ENCODE measurements at places on chromosomes 6 and 20. TPM values are rescaled to one million over a fixed set of nuclear protein-coding genes. Genes with fewer than 3 reads are reported as not detected.

The SLC25A27 gene
- 49.0 TPM for total RNA-seq

GRCh38 chr6:79404677-79405076 lies 132.6 kb downstream of the LCA5 start:
- no peak for DNase-seq

The GCNT2 gene
- 2.6 TPM for total RNA-seq

- no peak for DNase-seq
These were observed 1094.4 kb upstream of the MAP3K7 start for GRCh38 chr6:91681296-91681695.

The SLC22A2 gene
- not detected for total RNA-seq

DNA sequence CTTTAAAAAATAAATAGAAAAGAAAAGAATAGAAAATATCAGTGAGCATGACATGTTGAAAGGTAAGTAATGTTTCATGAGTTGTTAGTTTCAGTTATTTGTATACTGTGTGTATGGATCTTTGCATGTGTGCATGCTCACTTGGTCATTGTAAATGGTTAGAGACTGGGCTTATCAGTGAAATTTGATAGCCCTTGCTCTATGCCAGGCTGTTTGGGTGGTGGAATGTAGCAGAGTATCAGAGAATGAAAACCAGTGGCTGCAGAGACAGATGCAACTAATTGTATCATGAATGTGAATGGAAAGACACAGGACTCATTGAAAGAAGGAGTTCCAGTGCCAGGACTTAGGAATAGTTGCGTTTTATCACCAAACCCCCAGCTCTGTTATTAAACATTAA lies 4.2 kb downstream of the GSTA2 start:
- no peak for DNase-seq

- DNase-seq, result no peak
These were observed 262.3 kb downstream of the ZNF217 start for GRCh38 chr20:53331151-53331973.

DNA sequence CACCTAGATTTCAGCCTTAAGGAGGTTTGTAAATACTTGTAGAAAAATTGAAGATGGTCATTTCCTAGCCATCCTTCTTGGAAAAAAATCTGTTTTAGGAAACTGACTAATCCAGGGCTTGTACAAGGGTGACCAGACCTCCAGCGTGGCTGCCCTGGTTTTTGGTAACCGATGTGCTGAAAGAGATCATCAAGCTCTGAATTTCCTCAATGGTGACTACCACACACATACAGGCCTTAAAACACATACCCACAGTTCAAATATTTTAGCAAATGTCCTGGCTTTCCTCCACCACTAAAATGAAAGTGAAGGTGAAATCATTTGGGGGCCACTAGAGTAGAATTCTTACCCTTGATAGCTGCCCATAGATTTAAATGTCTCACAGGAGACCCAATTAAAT lies 215.3 kb upstream of the SUPT3H start:
- DNase-seq, result no peak

DNA sequence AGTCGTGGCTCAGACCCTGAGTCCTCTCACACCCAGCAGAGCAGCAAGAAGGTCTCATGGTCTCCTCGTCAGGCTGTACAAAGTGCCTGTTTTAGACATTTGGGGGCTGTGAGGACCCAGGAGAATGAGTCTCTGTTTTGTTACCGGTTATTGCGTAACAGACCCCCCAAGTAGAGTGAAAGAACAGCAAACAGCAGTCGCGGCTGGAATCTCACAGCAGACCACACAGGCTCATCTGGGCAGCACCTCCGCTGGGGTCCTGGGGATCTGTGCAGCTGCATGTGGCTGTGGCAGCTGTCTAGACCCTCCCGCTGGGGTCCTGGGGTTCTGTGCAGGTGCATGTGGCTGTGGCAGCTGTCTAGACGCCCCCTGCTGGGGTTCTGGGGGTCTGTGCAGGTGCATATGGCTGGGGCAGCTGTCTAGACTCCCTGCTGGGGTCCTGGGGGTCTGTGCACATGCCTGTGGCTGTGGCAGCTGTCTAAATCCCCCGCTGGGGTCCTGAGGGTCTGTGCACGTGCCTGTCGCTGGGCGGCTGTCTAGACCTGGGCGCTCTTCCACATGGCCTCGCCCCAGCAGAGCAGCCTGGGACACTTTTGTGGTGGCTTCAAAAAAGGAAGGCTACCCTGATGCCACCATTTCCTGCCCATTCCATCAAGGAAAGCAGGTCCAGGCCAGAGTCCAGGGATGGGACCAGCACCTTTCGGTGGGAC lies 24.7 kb downstream of the ENTPD6 start:
- DNase-seq, result no peak

The PLEKHG1 gene
- total RNA-seq, result 57.7 TPM

The ERMARD gene
- 32.5 TPM for total RNA-seq

DNA sequence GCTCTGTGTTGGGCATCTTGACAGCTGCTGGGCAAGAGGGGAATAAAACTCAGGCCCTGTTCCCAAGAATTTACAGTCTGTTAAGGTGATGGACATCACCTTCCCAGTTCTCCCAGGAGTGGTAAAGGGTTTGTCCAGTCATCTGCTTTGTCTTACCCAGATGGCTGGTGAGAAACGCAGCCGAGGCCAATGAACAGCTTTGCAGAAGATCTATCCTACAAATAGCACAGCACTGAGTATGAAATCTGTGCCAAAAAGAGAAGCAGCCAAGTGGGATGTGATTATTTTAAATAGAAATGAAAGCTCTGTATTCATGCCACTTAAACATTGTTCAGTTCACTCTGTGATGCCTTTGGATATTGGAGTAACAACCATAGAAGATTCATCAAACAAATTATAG lies 132.7 kb upstream of the SLC22A16 start:
- no peak for DNase-seq

- no peak for DNase-seq
These were observed 33.2 kb downstream of the B4GALT5 start for GRCh38 chr20:49680484-49680883.

DNA sequence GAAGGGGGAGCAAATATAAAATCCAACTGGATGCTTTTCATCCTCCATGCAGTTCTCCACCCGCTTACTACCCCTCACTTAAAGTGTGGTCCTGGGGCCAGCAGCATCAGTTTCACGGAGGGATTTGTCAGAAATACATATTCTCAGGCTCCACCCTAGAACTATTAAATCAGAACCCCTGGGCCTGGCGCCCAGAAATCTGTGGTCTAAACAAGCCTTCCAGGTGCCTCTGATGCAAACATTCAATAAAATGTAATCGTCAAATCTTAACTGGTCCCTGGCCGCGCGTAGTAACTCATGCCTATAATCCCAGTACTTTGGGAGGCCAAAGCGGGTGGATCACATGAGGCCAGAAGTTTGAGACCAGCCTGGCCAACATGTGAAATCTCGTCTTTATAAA lies 47.7 kb downstream of the ATXN1 start:
- no peak for DNase-seq

- DNase-seq, result no peak
These were observed 103.7 kb upstream of the TAB2 start for GRCh38 chr6:149213829-149214228.

The CLVS2 gene
- total RNA-seq, result 0.04 TPM

DNA sequence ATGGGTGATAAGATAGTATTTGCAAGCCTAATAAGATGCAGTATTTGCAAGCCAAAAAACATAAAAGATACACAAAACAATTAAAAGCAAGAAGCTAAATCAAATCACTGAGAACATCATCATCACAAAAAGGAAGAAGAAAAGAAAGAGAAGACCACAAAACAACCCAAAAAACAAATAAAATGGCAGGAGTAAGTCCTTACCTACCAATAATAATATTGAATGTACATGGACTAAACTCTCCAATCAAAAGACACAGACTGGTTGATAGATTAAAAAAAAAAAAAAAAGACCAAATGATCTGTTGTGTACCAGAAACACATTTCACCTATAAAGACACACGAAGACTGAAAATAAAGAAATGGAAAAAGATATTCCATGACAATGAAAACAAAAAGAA lies 37.7 kb downstream of the ECHDC1 start:
- DNase-seq, result no peak

GRCh38 chr20:41308290-41308711 lies 9.2 kb downstream of the ZHX3 start:
- no peak for DNase-seq

The GSTA4 gene
- 24.1 TPM for total RNA-seq

The PRL gene
- total RNA-seq, result 0.36 TPM

The FAM83D gene
- total RNA-seq, result 0.13 TPM

The SIRPD gene
- not detected for total RNA-seq

The TSBP1 gene
- not detected for total RNA-seq

The ZNF165 gene
- 1.2 TPM for total RNA-seq

DNA sequence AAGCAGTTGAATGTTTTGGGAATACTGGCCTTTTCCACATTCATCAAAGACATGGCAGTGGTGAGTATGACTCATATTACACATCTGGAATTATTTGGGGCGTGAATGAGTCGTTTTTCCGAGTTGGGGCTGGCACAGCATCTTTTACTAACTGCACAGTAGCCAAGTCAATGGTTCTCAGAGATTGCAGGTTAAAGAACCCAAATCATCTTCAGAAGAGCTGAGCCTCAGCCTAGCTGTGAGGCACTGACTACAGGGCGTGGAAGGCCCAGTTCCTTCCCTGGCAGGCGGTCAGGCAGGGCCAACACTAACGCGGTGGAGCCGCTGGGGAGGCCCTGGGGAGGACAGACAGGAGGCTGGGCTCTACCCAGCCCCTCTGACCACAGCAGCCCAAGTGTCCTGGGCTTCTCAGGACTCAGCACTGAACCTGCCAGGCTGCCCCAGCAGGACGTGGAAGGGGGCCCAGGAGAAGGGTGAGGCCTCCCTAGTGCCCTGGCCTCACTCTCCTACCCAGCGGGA lies 20.1 kb upstream of the HELZ2 start:
- DNase-seq, result no peak

DNA sequence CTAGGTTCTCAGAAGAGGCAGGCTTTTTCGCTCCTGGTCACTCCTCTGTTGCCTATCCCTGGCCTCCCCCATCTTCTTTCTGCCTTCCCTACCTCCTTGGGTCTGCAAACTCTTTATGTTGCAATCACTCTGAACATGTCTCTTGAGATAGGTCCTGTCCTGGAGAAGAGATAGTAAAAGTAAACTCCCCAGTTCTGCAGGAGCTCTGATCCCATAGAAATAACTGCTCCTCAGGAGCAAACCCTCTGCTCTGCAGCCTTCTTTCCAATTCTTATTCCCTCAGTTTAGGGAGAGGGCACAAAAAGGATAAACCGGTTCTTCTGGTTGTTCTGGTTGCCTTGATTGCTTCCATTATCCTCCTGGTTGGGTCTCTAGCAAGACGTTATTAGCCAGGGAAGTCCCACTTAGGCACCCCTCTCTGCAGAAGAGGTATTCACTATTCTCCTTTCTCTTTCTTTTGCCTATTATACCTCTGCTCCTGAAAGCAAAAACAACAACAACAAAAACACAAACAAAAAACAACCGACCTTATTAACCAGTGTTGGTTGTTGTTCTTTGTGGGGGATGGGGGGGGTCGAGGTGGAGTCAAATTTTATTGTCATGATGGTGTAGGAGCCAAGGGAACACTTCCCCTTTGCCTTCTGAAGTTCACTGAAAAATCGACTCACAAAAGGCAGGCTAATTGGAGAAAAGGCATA lies 973 bp downstream of the TRIM38 start:
- no peak for DNase-seq

The TTLL9 gene
- 7.1 TPM for total RNA-seq

DNA sequence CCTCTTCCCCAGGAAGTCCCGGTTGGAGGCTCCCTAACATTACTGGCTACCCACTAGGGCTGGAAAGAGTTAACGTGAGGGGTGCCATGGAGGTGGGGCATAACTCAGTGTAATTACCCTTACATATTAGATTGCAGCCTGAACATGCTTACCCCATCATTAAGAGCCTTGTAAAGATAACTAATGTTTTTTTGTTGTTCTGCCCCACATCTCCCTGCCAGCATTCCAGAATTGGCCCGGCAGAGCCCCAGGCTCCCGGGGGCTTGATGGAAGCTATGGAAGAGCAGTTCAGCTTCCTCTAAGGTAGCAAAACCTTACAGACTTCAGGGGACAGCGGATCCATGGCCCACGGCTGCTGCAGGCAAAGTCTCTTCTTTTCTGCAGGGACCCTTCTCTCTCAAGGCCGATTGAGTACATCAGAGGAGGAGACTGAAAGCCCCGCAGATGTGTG lies 166.1 kb upstream of the FOXQ1 start:
- DNase-seq, result no peak

The HLA-DRA gene
- total RNA-seq, result 455 TPM

- DNase-seq, result no peak
These were observed 162.9 kb downstream of the JARID2 start for GRCh38 chr6:15408758-15409157.

DNA sequence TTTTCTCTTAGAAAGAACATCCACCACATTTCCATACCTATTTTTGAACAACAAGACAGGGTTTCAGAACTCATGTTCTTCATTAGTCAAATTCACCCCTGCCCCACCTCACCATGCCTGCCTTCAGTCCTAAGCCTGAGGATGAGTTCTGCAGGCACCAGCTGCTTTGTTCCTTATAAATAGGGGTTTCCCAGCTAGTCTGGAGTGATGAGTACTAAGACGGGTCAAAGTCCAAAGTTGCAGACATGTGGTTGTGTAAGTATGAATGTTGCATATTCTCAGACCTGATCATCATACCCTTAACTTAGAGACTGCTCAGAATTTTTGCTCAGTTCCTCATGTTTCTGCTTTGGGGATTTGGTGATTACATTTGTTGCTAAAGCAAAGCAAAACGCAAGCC lies 257.7 kb upstream of the CDYL start:
- DNase-seq, result no peak

The UQCC2 gene
- total RNA-seq, result 32.7 TPM

GRCh38 chr6:84492241-84493165 lies 265.1 kb upstream of the CEP162 start:
- no peak for DNase-seq

GRCh38 chr20:20731000-20731944 lies 18.8 kb upstream of the RALGAPA2 start:
- DNase-seq, result no peak

- DNase-seq, result no peak
These were observed 373.6 kb downstream of the CDH26 start for GRCh38 chr20:60331688-60332300.

GRCh38 chr6:106619223-106619622 lies 10.1 kb downstream of the RTN4IP1 start:
- no peak for DNase-seq

DNA sequence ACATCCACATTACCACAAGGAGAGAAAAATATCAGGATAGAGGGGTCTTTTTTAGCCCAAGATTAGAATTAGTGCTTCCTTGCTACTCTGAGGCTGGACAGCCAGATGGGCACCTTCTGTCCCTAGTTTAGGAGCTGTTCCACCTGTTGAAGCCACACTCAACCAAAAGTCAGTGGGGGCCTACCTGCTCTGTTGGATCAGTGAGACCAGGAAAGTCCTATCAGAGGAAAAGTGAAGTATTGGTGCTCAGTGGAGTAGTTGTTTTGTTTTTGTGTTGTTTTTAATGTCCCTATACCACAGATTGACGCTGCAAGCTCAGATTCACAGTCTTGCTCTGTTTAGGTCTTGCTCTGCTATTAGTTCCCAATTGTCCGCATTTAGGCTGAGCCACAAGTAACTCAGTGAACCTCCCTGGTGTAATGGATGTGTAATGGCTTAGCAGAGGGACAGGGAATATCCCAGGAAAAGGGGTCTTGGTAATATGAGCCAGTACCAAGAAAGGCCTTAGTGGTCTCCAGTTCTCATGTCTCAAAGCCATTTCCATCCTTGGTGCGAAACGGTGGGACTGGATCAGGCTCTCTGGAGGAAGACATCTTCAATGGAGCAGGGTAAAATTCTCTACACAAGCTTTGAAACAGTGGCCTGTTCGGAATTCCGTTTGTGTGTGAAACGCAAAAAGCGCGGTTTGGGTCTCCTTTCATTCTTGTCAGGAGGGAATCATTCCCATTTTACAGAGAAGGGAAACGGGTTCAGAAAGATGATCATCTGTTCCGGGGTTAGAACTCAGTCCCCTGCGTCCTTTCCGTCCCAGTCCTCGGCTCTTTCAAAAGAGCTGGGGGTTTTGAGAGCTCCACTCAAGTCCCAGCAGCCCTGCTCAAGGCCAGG lies 631 bp upstream of the PABPC1L start:
- DNase-seq, result no peak
